Activated CD4-positive, alpha-beta T cell treated with anti-CD3 and anti-CD28 coated beads, Interleukin-2, amount 50 U/mL, for 16 hours (primary cell): ENCODE measurements at places on chromosomes 7 and 10.

DNA sequence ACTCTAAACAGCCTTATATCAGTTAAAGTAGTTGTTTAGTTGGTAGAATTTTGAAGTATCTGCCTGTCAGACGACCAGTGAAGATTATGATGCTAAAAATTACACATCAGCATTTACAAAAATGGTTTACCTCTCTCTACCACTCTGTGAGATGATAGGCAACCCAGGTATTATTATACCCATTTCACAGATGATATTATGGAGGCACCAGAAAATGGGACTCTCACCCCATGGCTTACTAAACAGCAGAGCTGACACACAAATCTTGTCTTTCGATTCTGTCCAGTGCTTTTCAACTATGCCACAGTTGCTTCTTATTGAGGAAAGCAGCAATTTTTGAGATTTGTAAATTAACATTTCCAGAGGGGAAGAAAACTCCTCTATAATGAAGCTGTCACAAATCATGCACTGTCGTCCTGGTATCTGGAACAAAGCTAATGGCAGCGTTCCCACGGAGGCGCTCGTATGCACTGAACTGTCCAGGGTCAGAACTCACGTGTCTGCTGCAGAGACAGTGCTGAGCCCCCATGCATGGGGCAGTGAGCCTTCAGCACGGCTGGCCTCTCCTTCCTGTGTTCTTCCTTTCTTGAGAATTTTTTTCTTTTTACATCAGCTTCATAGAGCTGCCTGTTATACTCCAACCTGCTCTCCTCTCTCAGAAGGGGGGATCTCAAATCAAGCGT, 381.1 kb downstream of the SDK1 start:
- no peak for DNase-seq

GRCh38 chr7:36533717-36534116, 144.1 kb downstream of the ANLN start:
- no peak for DNase-seq

DNA sequence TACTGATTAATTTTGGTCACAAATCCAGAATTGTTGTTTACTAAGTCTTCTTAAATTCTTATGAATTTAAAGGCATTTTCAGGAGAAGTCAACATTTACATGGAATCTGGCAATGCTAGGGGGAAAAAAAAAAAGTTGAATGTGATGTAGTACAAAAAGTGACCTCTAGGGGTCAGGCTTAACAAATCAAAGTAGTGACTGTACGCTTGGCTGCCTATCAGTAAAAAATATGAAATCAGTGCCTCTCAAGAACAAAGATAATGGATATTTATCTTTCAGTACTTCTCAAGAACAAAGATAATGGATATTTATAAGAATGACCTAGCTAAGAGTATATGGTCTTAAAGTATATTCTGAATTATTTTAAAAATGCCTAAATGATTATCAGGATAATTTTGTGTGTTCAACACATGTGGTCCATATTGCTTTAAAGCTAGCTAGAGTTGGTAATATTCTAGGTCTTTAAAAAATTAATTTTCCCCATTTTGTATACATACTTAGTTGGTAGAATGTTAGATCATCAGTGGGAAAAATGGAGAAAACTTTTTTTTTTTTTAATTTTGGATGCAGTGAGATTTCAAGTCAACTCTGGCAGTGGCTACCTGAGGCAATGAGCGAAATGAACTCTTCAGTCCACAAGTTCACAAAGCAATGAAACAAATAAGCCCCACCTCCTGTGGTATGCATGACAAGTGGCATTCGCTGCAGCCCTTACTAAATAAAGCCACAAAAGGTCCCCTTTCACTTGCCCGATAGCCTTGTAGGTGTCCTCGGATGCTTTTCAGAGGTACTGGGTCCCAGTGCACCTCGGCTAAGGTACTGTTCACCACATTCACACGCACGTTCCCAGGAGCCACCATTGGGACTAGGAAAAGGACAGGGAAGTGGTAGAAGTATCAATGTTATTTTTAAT, 51.2 kb upstream of the LAMB4 start:
- peak; percentile 20 for DNase-seq

GRCh38 chr7:55128693-55129394, 110.0 kb downstream of the EGFR start:
- no peak for DNase-seq

DNA sequence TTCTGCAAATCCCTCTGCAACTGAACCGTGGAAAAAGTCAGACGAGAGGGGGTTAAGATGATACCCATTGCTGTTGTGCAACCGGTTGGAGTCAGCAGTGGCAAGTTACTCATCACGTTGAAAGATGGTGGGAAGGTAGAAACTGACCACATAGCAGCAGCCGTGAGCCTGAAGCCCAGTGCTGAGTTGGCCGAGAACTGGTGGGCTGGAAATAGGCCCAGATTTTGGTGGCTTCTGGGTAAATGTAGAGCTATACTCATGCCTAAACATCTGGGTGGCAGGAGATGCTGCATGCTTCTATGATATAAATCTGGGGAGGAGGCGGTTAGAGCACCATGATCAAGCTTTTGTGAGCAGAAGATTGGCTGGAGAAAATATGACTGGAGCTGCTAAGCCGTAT, 78.6 kb downstream of the ARL5B start:
- no peak for DNase-seq

GRCh38 chr10:77219046-77219445, 418.6 kb downstream of the KCNMA1 start:
- DNase-seq: no peak

- DNase-seq: no peak
Observed at GRCh38 chr10:6863381-6863780, 283.3 kb upstream of the PRKCQ start.

DNA sequence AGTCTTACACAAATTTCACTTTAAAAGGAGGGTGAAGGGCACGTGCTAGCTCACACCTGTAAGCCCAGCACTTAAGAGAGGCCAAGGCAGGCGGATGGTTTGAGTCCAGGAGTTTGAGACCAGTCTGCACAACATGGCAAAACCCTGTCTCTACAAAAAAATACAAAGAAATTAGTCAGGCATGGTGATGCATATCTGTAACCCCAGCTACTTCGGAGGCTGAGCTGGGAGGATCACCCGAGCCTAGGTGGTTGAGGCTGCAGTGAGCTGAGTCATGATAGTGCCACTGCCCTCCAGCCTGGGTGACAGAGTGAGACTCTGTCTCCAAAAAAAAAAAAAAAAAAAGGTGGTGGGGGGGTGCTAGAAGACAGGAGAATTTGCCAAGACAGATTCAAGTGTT, 237.3 kb upstream of the KLF14 start:
- peak; percentile 90 for DNase-seq

DNA sequence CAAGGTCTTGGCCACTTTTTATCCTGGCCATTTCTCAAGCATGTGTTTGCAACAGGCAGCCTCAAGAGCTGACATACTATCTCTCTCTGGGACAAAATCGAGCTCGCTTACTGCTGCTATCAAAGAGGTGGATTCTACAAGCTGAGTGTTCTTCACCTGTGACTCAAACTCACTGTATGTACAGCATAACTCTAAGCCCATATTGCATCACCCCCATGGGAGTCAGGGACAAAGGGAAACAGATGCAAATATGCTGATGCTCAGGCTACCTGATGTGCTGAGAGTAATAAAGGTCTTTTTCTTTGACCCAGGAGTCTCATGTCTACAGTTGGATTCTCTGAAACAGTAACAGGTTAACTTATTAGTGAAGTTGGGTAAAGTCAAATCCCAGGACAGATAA, 45.2 kb downstream of the PCLO start:
- no peak for DNase-seq

- DNase-seq: no peak
Observed at GRCh38 chr10:61018146-61018545, 74.2 kb upstream of the RHOBTB1 start.

DNA sequence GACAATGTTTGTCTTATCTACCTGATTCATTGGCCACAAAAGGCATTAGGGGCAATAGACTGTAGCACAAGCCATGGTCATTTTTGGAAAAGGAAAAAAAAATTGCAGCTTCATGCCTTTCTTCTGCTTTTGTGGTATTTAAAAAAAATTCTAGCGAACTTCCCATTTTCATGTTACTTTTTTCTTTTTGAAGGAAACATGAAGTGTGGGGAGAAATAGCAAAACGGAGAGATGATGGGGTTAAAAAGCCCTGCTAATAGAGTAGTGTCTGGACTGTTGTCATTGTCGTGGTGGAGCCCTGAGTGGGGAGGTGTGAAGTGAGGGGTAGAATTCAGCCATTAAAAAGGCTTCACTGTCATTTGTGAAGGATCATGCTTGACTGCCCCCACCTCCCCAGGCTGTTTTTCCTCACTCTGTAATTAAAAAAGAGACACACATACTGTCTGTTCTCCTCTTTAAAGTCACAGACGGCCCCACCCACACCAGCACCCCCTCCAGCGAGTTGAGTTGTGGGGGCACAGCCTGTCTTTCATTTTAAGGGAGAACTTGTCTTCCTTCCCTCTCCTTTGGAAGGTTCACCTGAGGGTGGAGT, 272.4 kb downstream of the CREB5 start:
- DNase-seq: no peak
